ENCODE measurements at places on chromosomes 6 and 20. TPM values are rescaled to one million over a fixed set of nuclear protein-coding genes. Genes with fewer than 3 reads are reported as not detected.

Gene HAO1
- total RNA-seq, result not detected

Gene PRKN
- total RNA-seq, result not detected

Gene FOXP4
- 29.4 TPM for total RNA-seq

Gene COL10A1
- not detected for total RNA-seq

Gene TM9SF4
- total RNA-seq, result 58.4 TPM

Gene SLC22A16
- total RNA-seq, result not detected

Gene KCNK16
- total RNA-seq, result not detected

Gene SPEF1
- total RNA-seq, result 2.6 TPM

Gene C6orf15
- total RNA-seq, result 21.6 TPM

Gene PRRC2A
- total RNA-seq, result 182 TPM

Gene NXT1
- 29.8 TPM for total RNA-seq

Measured in PC-9 (cell line).